ENCODE measurements at places on chromosomes 12 and 14.

DNA sequence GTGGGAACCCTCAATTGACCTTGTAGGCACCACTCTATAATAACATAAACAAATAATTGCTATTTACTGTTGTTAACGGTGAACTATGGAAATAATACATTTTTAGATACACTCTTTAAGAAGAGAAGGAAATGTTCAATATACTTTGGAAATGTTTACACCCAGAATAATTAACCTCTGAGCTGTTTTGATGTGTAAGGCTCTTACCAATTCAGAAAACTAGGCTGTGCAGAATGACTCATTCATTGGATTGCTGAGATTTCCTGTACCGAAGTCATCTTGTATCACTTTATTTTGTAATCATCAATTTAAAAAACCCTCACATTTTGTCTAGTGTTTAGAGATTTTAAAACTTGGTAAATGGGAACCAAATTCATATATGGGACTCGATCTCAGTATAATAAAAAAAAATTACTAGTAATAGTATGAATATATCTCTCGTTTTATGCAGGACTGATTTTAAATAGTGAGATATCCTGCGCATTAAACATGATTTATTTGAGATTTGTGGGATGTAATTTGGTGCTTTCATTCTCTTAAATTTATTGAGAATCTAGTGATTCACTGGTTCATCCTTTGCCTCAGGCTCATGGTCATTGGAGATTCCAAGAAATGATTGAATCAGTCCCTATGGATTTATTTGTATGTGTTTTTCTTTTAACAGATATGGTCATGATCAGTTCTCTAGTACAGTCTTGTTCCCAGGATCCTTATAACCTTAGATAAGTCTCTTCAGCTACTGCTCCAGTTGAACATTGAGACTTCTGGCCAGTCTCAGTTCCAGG is 3.9 kb downstream of the SAMD4A start:
- peak; percentile 56 for DNase-seq

GRCh38 chr12:21764950-21765349 is 9.6 kb downstream of the KCNJ8 start:
- DNase-seq, result no peak

DNA sequence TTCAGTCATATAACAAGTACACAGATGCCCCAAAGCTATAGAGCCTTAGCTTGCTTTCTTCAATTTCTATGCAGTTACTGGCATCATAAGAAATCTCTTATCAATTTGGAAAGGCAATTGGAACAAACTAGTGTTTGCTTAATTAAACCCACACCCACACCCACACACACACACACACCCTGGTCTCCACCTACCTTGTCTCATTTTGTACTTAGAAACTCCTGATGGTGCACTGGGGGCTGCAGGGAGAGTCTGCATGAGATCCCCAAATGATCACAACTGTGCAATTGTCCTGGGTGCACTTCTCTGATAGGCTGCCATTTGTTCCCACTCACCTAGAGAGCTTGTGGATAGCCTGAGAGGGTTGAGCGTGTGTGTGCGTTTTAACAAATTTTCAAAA is 40.5 kb upstream of the PTCSC3 start:
- DNase-seq, result no peak

DNA sequence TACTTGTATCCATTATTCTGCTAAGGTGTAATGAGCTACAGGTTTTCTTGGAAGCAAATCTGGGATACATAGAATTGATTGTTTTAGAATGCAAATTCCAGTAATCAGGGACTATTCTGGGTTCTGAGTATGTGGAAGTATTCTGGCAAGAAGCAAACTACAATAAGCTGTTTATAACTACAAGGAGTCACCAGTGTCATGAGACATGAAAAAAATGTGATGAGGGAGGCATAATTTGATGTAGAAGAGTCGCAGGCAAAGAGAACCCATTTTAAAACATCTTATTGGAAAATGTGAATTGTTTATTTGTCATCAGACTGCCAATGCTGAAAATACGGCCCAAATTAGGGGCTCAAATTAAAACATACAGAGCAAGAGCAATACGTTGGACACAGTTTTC is 321.8 kb upstream of the E2F7 start:
- no peak for DNase-seq

- DNase-seq, result no peak
These were observed 75.5 kb upstream of the PLEKHA5 start for GRCh38 chr12:19054035-19054434.

- DNase-seq, result no peak
These were observed 271.4 kb downstream of the MED13L start for GRCh38 chr12:116006141-116006540.

DNA sequence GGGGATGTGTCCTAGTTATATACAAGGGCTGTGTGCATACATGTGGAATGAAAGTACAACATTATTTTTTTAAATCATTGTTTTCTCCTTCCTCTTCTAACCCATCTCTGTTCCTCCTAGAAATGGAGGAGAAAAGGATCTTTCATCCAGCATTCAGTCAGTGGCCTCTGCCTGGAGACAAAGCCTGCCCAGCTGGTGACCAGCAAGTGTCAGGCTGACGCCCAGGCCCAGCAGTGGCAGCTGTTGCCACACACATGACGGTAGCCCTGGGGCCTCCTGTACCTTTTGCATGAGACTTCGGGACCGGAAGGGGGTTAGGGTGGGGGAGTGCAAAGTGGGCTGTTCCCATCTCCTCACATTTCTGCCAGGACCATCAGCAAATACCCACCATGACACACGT is 46.2 kb downstream of the ERH start:
- no peak for DNase-seq

DNA sequence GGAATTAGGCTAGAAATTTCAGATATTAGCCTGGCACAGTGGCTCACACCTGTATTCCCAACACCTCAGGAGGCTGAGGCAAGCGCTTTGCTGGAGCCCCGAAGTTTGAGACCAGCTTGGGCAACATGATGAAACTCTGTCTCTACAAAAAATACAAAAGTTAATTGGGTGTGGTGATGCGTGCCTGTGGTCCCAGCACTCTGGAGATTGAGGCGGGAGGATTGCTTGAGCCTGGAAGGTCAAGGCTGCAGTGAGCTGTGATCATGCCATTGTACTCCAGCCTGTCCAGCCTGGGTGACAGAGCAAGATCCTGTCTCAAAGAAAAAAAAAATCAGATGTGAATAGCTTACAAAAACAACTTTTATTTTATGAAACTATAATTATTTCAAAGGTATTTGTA is 15.1 kb downstream of the FRMD6 start:
- no peak for DNase-seq

DNA sequence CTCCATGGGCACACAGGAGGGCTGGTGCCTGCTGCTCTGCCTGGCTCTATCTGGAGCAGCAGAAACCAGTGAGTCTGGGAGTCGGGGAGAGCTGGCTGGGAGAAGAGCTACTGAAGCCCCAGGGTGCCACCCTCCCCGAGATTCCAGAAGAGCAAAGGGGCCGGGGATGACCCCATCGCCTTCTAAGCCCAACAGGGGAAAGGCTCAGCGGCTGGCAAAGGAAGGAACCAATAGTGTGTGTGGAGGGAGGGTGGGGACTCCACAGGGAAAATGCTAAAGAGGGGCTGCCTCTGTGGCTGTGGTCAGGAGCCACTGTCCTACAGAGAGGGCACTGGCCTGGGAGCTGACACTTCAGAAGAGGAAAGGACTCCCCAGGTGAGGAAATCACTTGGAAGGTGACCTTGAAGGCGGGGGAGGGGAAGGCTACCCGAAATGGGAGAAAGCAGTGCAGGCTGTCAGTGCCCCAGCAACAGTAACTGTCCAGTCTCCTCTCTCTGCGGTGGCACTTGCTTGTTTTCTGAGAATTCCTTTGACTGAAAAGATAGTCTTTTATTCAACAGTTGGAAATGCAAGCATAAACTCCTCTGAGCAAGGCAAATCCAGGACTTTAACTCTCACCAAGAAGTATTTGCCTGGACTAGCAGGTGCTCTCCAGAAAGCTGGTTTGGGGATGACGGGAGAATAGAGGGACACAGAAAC is 552 bp downstream of the TAPBPL start:
- DNase-seq, result peak; percentile 13

DNA sequence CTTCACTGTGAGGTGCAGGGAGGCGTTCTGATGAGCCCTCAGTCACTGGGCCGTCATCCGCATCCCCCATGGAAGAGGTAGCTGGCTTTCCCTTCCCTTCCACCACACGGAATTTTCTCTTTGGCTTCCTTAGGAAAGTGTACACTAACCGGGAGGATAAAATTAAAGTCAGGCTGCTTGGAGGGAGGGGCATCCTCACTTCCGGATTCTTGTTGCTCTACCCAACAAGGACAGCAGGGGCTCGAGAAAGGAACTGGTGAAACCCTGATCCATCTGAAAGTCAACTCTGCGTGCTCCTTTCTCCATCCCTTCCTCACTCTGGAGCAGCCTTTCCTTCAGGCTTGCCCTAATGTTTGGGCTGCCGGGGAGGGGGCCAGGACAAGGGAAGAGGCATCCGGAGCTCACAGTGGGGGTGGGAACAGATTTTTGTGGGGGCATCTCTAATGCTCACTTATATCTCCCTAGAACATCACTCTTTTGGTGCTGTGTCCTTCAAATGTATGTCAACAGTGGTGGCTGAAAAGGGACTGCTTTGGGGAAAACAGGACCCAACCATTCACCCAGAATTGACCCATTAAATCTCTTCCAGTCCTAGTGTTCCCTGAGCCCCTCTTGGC is 101.4 kb upstream of the FKBP4 start:
- no peak for DNase-seq

DNA sequence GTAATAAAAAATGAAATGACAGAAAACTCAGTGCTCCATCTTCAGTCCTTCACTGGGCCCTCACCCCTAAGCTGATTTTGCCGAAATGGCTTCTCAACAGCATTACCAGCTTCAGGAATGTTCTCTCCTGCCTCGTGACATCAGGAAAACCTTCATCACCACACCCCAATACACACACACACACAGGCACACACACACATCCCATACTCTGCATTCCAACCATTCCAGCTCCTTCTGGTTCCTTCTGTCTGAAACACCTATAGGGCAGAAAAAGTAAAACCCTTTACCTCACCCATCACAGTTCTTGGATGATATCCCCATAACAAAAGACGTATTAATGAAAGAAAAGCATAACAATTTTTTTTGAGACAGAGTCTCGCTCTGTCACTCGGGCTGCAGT is 75.9 kb downstream of the CCDC60 start:
- no peak for DNase-seq

Measured in A172 (cell line).